Endothelial cell of umbilical vein (primary cell): ENCODE measurements at places on chromosomes 6 and 20. TPM values are rescaled to one million over a fixed set of nuclear protein-coding genes. Genes with fewer than 3 reads are reported as not detected.

- DNase-seq: no peak
These were observed 1.2 kb downstream of the DCBLD1 start for GRCh38 chr6:117483645-117484016.

GRCh38 chr20:11018668-11019170, 344.9 kb upstream of the JAG1 start:
- no peak for DNase-seq

The PPP1R16B gene
- 52.7 and 68.1 TPM in 2 replicates for total RNA-seq

- DNase-seq: peak; percentile 68
These were observed 463 bp upstream of the HLA-DMB start for GRCh38 chr6:32941214-32941768.
